Stimulated activated naive CD4-positive, alpha-beta T cell treated with Interleukin-2 at 50 U/mL for 16 hours (primary cell): ENCODE measurements at places on chromosomes 6 and 20.

DNA sequence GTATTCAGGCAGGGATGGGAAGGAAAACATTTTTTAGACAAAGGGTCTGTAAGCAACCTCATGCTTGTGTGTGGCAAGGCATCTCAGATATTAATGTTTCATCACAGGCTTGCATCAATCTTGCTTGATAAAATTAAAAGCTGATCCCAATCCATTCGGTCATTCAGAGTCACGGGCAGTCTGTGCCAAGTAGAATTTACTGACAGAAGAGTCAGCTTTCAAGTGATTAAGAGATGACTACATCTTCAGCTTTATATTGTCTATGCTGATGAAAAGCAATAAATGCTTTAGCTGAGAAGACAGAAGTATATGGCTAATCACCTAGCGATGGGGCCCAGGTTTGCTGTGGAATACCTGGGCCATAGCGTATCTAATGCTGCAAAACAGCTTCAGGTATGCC lies 3.5 kb downstream of the PLEKHG1 start:
- no peak for DNase-seq

GRCh38 chr6:8940356-8940755 lies 505.0 kb upstream of the SLC35B3 start:
- DNase-seq, result no peak

DNA sequence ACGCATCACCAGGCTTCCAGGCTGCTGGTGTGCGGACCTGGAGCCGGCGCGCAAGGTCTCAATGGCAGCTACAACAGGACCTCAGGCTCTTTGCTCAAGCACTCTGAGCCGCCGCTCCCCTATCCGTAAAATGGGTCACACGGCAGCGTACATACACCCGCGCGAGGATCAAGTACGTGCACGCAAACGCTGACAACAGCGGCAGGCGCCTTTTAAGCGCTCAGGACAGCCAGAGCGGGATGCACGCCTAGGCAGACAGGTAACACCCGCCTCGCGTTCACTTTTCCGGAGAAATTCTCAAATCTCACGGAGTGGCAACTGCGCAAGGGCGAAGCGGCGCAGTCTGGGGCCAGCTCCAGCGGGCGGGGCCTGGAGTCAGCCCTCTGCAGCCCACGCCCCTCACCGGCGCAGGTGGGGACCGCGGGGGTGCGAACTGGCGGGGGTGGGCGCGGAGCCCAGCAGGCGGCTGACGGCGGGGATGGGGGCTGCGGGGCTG lies 535 bp downstream of the EXOC2 start:
- DNase-seq, result peak; percentile 75

DNA sequence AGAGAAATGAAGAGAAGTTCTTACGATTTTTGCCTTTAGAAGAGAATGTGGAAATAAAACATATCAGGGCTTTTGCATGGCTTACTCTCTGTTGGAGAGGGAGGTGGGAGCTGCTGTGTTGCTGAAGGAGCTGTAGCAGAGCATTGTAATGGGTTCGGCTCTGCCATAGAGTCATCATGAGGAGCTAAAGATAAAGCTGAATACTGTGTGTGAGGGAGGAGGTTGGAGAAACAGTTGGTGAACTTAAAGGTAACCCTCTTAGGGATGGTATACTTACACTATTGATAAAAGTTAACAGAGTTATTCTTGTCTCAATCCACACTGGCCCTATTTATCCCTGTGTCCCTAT lies 34.8 kb downstream of the CTNNBL1 start:
- DNase-seq, result no peak

- DNase-seq, result no peak
These were observed 43.1 kb downstream of the SNAP25 start for GRCh38 chr20:10261702-10262101.

- no peak for DNase-seq
These were observed 94.2 kb upstream of the FLRT3 start for GRCh38 chr20:14431568-14431967.

- DNase-seq, result no peak
These were observed 372.1 kb upstream of the CNR1 start for GRCh38 chr6:88538130-88538706.

DNA sequence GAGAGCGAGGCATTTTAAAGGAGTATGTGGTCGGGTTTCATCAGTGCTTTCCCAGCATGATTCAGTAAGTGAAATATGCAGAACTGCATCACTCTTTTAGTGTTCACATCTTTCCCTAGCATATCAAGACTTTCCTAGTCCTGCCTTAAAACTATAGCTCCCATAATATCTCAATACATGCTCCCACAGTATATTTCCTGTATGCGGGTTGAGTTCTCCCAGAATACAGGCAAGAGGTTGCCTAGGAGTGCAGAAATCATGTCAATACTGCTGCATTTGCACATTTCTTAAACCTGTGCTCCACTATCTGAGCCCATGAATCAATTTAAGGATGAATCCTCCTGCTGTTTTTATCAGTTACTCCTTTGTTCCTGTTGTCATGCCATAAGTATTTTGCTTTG lies 386.6 kb upstream of the SLC35B3 start:
- no peak for DNase-seq

DNA sequence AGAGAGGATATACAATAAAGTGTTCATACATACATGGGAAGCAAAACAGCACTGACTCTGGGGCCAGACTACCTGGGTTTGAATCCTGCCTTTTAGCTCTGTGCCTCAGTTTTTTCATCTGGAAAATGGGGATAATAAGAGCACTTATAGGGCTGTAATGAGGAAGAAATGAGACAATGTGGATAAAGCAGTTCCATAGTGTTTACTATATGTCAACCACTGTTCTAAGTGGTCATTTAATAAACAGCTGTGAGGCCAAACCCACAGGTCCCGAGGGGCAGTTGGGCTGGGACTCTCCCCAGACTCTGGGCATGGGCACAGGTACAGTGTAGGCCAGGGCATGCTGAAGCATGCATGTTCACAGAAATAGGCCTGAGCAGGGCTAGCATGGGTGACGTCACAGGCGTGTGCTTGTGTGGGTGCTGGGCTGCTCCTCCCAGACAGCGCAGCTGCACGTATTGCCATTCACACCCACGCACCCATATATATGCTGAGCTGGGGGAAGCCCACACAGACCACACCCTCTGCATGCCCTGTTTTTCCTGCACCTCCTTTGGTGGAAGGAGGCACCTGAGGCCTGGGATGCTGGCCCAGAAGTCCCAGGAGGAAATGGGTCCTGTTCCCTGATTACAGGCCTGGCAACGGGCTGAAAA lies 3.5 kb upstream of the PLCG1 start:
- DNase-seq, result peak; percentile 50
